Mesenchymal stem cell (in vitro differentiated cells and primary cell): ENCODE measurements at places on chromosomes 2 and 18.

DNA sequence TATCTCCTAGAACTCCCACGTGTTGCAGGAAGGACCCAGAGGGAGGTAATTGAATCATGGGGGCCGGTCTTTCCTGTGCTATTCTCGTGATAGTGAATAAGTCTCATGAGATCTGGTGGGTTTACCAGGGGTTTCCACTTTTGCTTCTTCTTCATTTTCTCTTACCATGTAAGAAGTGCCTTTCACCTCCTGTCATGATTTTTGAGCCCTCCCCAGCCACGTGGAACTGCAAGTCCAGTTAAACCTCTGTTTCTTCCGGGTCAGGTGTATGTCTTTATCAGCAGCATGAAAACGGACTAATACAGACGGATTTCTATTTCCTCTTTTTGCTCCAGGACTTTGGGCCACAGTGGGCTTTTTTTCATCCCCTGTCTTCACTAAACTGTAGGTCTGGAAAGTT is 88.3 kb upstream of the KCNE4 start:
- H3K27ac ChIP-seq, result no peak overlapping the region
- H3K27me3 ChIP-seq, result no peaks in the 10 kb centered on the region
- peaks cover 3% of the 10 kb centered on the region for H3K36me3 ChIP-seq
- DNase-seq, result no peak

- H3K36me3 ChIP-seq, result no peaks in the 10 kb centered on the region
- peak; percentile 84 for DNase-seq
- H3K27ac ChIP-seq, result no peak overlapping the region
- peaks cover 2% of the 10 kb centered on the region for H3K4me1 ChIP-seq
- H3K4me3 ChIP-seq, result no peak overlapping the region
Observed at GRCh38 chr2:100865816-100866460, 46.0 kb downstream of the NPAS2 start.

DNA sequence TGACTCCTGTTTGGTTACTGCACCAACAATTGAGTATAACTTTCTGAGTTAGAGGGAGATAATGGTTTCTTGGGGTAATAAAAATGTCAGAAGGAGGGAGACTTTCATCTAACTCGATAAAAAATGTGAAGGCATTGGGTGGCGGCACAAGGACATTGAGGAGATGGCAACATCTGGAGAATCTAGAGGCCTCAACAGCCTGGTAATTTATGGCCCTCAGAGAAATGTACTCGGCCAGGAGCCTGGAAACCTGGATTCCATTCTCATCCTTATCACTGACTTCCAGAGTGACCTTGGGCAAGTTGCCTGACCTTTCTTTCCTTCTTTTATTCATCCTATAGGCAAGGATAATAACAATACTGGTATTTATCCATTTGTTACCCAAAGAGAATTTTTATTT is 173.5 kb upstream of the MEX3C start:
- no peak overlapping the region for H3K4me3 ChIP-seq
- DNase-seq, result no peak
- H3K27me3 ChIP-seq, result no peaks in the 10 kb centered on the region
- H3K36me3 ChIP-seq, result no peaks in the 10 kb centered on the region

GRCh38 chr2:192000196-192000980 is 153.5 kb upstream of the CAVIN2 start:
- no peaks in the 10 kb centered on the region for H3K4me1 ChIP-seq
- H3K36me3 ChIP-seq, result no peaks in the 10 kb centered on the region
- H3K4me3 ChIP-seq, result no peak overlapping the region
- no peaks in the 10 kb centered on the region for H3K27me3 ChIP-seq
- no peak for DNase-seq
- H3K27ac ChIP-seq, result no peak overlapping the region

DNA sequence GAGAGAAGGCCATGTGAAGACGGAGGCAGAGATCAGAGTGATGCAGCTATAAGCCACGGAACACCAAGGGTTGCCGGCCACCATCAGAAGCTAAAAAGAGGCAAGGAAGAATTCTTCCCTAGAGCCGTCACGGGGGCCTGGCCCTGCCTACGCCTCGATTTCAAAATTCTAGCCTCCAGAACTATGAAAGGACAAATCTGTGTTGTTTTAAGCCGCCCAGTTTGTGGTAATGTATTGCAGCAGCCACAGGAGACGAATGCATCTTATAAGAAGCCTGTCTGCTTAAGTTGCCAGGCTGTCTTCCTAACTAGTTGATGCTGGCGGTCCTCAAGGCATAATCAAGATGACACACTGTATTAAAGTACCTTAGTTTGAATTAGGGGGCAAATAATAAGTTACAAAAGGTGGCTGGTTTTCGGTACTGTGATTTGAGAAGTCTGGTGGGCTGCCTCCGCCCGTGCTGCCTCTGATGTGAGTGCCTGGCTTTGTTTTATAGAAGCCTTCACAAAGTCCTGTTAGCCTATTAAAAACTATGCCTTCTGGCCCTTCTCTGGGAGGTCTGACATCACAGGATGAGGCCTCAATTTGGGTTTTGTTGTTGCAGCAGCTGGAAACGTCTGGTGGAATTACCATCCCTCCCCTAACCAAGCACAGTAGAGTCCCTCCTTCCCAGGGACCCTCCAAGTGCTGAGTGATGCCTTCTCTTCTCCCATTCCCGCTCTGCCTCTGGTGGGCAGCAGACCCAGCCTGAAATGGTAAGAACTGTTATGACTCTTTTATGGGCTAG is 53.6 kb downstream of the SRD5A2 start:
- no peaks in the 10 kb centered on the region for H3K36me3 ChIP-seq
- no peaks in the 10 kb centered on the region for H3K4me1 ChIP-seq
- no peak overlapping the region for H3K4me3 ChIP-seq
- H3K27me3 ChIP-seq, result peaks cover 39% of the 10 kb centered on the region
- H3K27ac ChIP-seq, result no peak overlapping the region
- DNase-seq, result no peak

DNA sequence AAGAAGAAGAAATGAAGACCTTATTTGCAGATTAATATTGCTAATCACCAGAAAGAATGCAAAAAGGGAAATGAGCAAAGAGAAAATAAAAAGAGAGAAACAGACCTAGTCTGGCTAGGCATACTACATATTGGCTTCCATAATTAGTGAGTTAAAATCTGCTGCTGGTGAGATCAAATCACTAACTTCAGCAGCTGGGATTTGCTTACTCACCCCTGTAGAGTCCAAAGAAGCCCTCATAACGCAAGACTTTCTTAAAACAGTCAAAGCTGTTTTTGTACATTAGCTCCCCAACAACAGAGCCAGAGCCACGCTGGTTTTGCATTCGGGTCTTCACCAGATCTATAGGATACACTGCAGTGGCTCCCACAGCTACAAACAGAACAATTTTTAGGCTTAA is 80.9 kb downstream of the SLC25A12 start:
- no peak for DNase-seq
- H3K27ac ChIP-seq, result no peak overlapping the region
- no peaks in the 10 kb centered on the region for H3K4me1 ChIP-seq
- H3K27me3 ChIP-seq, result no peaks in the 10 kb centered on the region

- peaks cover 50% of the 10 kb centered on the region for H3K36me3 ChIP-seq
- DNase-seq, result peak; percentile 31
- H3K4me1 ChIP-seq, result peaks cover 4% of the 10 kb centered on the region
- H3K4me3 ChIP-seq, result no peak overlapping the region
- no peaks in the 10 kb centered on the region for H3K27me3 ChIP-seq
- H3K27ac ChIP-seq, result no peak overlapping the region
Observed at GRCh38 chr2:55879976-55880375, 43.6 kb downstream of the EFEMP1 start.

GRCh38 chr2:61233581-61233980 is 71.6 kb downstream of the C2orf74 start:
- H3K36me3 ChIP-seq, result peaks cover 20% of the 10 kb centered on the region
- H3K27ac ChIP-seq, result no peak overlapping the region
- no peaks in the 10 kb centered on the region for H3K4me1 ChIP-seq

DNA sequence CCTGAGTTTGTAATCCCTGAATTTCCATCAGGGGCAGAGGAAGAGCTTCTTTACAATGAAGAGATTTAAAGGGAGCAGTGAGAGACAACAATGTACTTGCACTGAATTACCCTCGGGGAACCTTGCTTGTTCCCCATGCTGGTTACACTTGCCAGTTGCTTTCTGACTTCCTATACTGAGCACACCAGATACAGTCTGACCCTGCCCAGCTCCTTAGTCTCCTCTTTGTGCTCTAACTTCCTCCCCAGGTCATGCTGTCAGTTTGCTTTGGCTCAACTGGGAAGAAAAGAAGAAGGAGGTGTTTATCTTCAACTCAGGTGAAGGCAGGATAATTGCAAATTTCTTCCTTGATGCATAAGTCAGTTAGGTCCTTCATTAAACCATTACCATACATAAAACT is 658.4 kb downstream of the NYAP2 start:
- H3K4me3 ChIP-seq, result no peak overlapping the region
- H3K27me3 ChIP-seq, result no peaks in the 10 kb centered on the region
- H3K27ac ChIP-seq, result no peak overlapping the region
- H3K36me3 ChIP-seq, result no peaks in the 10 kb centered on the region

DNA sequence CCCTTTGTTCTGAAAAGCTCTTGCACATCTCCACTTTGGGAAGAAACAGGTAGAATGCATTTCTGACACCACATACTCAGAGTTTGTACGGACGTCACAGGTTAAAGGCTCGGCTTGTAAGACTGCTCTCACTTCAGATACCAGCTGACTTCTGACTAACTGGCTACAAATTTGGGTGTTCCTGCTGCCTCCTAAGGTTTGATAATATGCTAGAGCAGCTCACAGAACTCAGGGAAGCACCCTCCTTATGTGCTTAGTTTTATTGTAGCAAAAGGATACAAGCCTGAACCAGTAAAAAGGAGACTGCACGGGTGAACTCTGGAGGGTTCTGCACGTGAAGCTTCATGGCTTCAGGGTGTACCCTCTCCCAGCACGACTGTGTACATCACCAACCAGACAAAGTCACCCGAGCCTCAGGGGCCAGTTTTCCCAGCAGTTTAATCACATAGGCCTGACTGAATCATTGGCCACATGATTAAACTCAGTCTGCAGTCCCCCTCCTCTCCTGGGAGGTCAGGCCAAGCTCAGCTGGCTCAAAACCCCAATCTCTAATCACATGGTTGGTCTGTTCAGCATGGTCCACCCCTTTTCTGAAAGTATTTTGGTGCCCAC is 749.5 kb upstream of the RAB6C start:
- no peak overlapping the region for H3K4me3 ChIP-seq
- H3K27me3 ChIP-seq, result no peaks in the 10 kb centered on the region
- H3K36me3 ChIP-seq, result no peaks in the 10 kb centered on the region
- DNase-seq, result no peak
- no peak overlapping the region for H3K27ac ChIP-seq
- no peaks in the 10 kb centered on the region for H3K4me1 ChIP-seq

GRCh38 chr2:177445200-177445599 is 52.6 kb downstream of the AGPS start:
- H3K27me3 ChIP-seq, result no peaks in the 10 kb centered on the region
- DNase-seq, result no peak
- H3K4me1 ChIP-seq, result no peaks in the 10 kb centered on the region
- H3K36me3 ChIP-seq, result peaks cover 6% of the 10 kb centered on the region
- H3K27ac ChIP-seq, result no peak overlapping the region

DNA sequence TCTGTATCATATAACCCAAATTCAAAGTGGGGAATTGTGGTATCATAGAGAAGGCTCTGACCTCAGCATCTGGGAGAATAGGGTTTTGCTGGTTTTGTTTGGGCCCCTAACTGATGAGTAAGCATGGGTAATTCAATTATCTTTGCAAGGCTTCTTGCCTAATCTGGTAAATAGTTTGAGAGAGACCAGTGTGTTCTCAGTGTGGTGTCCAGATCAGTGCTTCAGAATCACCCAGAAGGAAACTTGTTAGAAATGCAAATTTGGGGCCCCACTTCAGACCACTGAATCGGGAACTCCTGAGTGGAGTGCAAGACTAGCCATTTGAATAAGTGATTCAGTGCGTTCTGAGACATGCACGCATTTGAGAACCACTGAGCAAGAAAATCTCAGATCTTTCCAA is 282.7 kb downstream of the EPHA4 start:
- H3K27me3 ChIP-seq, result no peaks in the 10 kb centered on the region
- peak; percentile 30 for DNase-seq
- H3K36me3 ChIP-seq, result no peaks in the 10 kb centered on the region
- no peak overlapping the region for H3K27ac ChIP-seq
- no peak overlapping the region for H3K4me3 ChIP-seq

DNA sequence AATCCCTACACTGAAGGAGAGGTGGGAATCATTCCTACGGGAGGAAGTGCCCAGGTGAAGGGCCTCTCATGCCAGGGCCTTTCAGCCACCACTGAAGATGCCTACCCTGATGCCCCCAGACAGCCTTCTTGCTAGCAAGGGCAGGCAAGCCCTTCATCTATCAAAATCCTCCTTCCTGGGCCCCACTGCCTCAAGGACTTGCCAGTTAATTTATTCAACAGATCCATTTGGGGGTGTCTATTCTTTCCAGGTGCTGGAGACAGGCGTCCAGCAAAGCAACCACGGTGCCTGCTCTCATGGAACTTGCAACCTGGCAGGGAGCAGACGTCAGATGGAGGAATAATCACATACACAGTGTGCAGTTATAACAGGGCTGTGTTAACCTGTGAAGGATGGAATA is 95.5 kb downstream of the GYPC start:
- no peak overlapping the region for H3K27ac ChIP-seq
- no peak for DNase-seq
- H3K4me3 ChIP-seq, result no peak overlapping the region
- no peaks in the 10 kb centered on the region for H3K4me1 ChIP-seq
- H3K27me3 ChIP-seq, result no peaks in the 10 kb centered on the region

GRCh38 chr2:223989206-223989855 is 32.1 kb downstream of the MRPL44 start:
- no peak overlapping the region for H3K27ac ChIP-seq
- peaks cover 4% of the 10 kb centered on the region for H3K4me1 ChIP-seq
- H3K27me3 ChIP-seq, result no peaks in the 10 kb centered on the region
- no peak for DNase-seq
- H3K4me3 ChIP-seq, result no peak overlapping the region

DNA sequence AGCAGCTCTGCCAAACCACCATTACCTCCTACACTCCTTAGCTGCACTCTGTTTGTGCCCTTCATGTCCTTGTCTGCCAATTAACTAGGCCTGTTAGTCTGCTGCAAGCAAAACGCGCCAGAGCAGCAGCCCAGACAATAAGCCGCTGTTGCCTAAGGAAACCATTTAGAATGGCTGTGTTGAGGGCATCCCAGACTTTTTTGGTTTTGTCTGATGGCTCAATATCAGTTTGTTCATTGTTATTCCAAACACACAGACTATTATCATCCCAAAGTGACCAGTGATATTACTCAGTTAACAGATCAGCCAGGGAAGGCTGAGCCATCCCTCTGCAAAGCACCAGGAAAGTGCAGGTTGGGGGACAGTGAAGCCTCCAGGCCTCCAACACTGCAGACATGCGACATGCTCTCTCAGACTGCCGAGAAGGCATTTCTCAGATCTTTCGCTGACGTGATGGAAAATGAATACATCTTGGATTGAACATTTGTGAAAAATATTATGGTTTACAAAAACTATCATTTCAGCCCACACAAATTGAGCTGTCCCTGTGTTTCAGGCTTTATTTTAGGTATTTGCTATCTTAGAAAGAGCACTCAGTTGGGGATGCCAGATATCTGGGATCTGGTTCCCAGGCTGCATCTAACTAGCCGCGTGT is 182.0 kb upstream of the HNRNPA3 start:
- H3K36me3 ChIP-seq, result no peaks in the 10 kb centered on the region
- H3K4me3 ChIP-seq, result no peak overlapping the region
- H3K27me3 ChIP-seq, result peaks cover 13% of the 10 kb centered on the region
- no peak for DNase-seq

GRCh38 chr2:151049746-151050145 is 211.9 kb downstream of the RBM43 start:
- H3K27me3 ChIP-seq, result no peaks in the 10 kb centered on the region
- no peaks in the 10 kb centered on the region for H3K4me1 ChIP-seq
- H3K4me3 ChIP-seq, result no peak overlapping the region
- H3K36me3 ChIP-seq, result no peaks in the 10 kb centered on the region
- H3K27ac ChIP-seq, result no peak overlapping the region
- DNase-seq, result peak; percentile 54

- peaks cover 2% of the 10 kb centered on the region for H3K4me1 ChIP-seq
- no peak for DNase-seq
- H3K36me3 ChIP-seq, result no peaks in the 10 kb centered on the region
- no peak overlapping the region for H3K4me3 ChIP-seq
- H3K27me3 ChIP-seq, result no peaks in the 10 kb centered on the region
- no peak overlapping the region for H3K27ac ChIP-seq
Observed at GRCh38 chr2:157181234-157181633, 76.3 kb upstream of the GALNT5 start.
